Fibroblast of villous mesenchyme (primary cell): ENCODE measurements at places on chromosomes 4 and X.

DNA sequence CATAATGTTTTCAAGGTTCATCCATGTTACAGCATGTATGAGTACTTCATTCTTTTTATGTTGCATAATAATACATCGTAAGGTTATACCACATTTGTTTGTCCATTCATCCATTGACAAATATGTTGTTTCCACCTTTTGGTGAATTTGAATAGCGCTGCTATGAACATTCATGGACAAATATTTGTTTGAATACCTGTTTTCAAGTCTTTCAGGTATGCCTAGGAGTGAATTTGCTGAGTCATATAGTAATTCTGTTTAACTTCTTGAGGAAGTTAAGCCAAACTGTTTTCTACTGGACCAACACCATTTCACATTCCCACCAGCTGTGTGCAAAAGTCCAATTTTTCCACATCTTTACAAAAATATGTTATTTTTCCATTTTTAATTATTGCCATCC lies 31.5 kb downstream of the IRS4 start:
- DNase-seq = no peak

DNA sequence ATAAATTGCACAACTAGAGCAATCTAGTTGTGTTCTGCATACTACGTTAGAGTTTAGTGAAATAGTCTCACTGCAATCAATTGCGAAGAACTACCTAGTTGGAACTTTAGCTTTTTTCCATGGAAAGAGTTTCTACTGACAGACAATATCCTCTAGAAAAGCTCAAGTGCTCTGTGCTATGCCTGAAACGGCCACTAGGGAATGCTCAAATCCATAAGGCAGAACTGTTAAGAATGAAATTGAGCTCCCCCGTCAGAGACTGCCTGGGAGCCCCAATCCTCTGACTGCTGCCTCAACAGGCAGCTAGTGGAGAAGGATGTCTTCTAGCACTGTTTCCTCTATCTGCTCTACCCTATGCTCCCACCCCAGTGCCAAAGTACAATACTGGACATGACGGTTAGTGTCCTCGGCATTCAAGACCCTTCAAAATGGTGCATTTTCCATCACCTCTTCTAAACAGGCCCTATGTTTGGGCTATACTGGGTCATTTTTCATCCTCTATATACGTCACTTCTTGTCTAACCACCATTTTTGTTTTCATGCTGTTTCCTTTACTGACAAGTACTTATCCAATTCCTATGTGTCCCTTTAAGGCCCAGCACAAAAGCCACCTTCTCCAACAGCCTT lies 35.3 kb downstream of the FRMD7 start:
- DNase-seq = peak; percentile 69

DNA sequence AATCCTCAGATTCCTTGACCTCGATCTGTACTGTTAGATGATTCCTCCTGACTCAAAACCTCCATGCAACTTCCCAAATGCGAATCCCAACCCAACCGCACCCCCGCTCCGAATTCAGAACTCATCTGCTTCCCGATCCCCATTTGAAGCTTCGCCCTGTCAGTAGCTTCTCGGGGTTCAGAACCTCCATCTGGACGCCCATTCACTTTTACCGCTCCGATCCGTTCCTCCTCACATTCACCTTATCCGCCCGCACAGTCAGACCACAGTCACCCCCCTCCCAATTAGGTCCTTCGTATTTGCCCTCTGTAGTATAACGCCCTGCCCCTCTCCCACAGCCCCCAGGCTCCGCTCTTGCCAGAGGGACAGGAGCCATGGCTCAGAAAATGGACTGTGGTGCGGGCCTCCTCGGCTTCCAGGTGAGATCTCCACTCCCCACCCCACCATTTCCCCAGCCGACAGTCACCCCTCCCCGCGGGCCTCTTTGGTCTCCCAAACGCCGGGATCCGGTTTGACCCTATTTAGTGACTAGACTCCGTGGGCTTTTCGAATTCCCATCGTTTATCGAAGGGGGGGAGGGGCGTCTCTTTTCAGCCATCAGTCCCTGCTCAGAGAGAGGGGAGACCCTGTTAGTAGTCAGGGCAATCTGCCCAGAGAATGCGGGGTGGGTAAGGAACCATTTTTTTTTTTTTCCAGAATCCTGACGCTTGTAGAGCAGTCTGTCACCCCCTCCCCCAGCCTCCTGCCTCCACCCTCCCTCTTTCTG lies 691 bp downstream of the MAGED1 start:
- DNase-seq = no peak

GRCh38 chrX:55640854-55641253 lies 17.7 kb downstream of the FOXR2 start:
- DNase-seq = no peak

GRCh38 chrX:11135564-11136185 lies 24.5 kb downstream of the HCCS start:
- DNase-seq = no peak

GRCh38 chr4:7196736-7197135 lies 4.4 kb downstream of the SORCS2 start:
- DNase-seq = no peak

DNA sequence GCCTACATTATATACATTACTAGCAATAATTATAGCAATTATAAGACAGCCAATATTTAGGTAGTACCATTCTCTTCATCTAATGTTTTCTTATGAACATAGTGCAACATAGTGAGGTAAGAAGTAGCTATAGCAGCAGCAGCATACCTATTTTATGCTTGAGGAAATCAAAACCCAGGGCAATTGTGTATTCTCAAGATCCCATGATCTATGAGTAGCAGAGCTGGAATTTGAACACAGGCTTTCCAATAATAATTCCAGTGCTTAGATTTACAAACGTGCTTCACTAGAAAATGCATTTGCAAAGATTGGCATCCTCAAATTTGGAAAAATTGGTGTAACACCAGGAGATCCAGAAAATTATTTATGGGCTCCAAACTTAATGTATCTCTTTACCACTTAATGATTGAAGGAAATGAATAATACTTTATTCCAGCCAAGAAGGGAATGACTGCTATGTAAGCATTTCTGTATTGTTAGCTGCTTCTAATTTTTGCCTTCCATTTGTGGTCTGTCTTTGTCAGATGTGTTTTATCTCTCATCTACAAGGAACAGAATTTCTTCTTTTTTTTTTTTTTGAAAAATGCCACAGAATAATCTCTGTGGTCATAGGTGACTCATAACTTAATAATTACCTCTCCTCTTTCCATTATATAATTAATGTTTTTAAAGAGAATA lies 451.1 kb downstream of the ARAP2 start:
- no peak for DNase-seq

- no peak for DNase-seq
Measured at GRCh38 chr4:30957706-30958105, 237.5 kb downstream of the PCDH7 start.

GRCh38 chrX:53716328-53717088 lies 30.0 kb upstream of the HUWE1 start:
- peak; percentile 33 for DNase-seq

- no peak for DNase-seq
Measured at GRCh38 chr4:168433571-168433970, 46.7 kb downstream of the DDX60L start.

GRCh38 chrX:39169976-39170375 lies 368.7 kb downstream of the MID1IP1 start:
- no peak for DNase-seq

- DNase-seq = no peak
Measured at GRCh38 chr4:182185491-182185890, 57.7 kb upstream of the TENM3 start.

- no peak for DNase-seq
Measured at GRCh38 chr4:88006956-88007303, 505 bp upstream of the PKD2 start.

DNA sequence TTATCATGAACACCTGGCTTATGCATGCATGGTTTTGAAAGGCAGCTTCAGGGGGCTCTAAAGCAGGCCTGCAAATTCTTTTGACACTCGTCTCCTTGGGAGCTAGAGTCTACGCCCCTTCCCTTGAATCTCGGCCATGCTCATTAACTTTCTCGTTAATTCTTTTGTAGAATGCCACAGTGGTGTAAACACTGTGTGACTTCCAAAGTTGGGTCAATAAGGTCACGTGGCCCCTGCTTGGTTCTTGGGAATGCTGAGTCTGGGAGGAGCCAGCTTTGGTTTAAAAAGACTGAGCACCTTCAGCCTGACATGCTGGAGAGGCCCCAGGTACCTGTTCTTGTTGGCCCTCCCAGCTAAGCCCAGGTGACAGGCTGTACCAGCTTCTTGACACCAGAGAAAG lies 228.4 kb downstream of the DHRSX start:
- DNase-seq = peak; percentile 4

DNA sequence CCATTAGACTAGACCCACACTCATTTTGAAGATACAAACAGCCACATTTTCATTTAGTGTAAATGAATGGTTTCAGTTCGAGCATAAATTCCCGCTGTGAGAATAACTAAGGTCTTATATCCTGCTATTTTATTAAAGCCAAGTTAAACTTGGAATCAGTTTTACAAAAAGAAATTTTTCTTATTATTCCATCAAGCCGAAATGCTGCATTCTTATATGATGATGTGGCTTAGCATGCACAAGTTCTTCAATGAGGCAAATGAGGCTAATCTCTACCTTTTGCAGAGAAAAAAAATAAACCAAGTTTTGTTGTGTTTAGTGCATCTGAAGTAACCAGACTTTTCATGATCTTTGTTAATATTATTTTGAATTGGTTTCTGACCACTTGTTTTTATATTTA lies 953.9 kb upstream of the PCDH10 start:
- peak; percentile 12 for DNase-seq

DNA sequence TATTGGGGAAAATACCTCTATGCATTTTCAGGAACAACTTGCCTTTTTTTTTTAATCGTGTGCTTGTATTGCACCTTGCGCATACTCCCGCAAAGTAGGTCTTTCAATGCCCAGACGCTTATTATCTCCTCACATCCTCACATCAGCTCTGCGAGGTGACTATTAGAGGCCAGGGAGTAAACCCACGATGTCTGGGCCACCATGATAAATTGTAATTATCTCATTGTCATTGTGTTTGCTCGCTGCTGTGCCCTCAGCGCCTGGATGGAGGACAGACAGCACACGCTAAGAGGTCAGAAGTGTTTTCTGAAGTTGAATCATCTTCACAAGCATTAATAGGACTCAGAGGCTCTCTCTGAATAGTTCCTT lies 1.0 kb upstream of the RELL1 start:
- no peak for DNase-seq

DNA sequence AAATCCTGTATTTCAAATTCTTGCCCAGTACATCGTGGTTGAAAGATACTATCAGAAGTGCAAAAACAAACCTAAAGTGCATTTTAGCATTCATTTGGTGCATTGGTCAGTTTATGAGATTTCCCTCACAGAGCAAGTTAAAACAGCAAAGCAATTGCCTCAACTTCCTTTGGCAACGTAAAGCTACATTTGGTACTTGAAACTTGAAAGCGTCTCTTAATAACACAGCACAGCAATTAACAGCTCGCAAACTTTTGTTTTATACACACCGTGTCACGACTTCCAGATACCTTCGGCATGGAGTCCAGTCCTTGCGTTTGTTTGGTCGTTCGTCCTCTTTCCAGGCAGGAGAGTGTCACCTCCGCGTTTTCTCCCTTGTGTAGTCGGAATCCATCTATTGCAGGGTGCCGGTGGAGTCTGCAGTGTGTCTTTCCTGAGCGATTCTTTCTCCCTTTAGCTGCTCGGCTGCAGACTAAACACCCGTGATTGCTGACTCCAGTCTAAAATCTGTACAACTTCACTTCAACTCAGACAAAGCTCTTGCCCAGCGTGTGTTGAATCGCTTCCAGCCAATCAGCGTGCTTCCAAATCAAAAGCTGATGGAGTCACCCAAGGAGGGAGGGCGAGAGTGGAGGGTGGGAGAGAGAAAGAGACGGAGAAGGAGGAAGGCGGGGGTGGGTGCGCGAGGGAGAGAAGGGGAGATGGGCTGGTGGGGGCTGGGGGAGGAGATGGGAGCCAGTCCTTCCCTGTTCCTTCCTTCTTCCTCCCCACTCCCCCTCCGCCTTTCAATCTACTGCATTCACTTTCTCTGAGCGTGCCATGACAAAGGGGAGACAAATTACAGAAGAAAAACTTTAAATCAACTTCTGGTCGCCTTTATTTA lies at the start of gene PCDH18:
PCDH18 (minus strand) TSS at position 509 of the 883 bp plus-strand sequence; CDS start at position 103, 406 bp downstream.
- peak; percentile 99 for DNase-seq

DNA sequence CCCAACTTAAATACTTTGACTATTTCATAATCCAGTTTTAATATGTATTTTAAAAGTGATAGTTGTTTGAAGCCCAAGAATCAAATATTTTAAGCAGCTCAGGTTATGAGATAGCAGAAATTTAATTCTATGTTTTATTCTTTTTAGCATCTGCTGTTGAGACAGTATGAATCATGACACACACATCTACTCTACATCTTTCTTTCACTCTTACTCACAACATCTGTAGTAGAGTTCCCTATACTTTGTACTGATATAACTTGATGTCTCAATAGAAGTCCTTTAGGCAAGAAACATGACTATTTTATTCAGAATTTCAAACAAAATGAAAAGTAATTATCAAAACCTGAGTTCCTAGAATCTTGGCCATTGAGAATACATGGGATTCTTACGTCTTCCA lies 187.9 kb upstream of the GNPDA2 start:
- no peak for DNase-seq

GRCh38 chr4:63814171-63814964 lies 594.9 kb downstream of the TECRL start:
- DNase-seq = no peak

- peak; percentile 91 for DNase-seq
Measured at GRCh38 chr4:87006426-87006675, 71.5 kb downstream of the AFF1 start.

DNA sequence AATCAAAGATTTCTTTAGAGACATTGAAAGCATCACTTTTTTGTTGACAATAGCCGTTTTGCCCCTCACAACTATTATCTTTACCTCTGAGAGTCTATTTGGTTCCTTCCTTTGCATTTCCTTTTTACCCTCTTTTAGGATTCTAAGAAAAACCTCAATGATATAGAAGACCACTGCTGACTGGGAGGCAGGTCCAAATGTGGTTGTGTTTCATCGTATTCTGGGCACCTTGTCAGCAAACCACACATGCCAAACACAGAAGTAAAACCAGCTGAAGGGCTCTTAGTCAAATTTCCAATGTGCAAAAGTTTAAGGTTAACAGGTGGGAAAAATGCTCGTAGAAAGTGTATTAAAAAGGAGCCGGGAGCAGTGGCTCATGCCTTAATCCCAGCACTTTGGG lies 5.1 kb upstream of the PRMT9 start:
- no peak for DNase-seq

DNA sequence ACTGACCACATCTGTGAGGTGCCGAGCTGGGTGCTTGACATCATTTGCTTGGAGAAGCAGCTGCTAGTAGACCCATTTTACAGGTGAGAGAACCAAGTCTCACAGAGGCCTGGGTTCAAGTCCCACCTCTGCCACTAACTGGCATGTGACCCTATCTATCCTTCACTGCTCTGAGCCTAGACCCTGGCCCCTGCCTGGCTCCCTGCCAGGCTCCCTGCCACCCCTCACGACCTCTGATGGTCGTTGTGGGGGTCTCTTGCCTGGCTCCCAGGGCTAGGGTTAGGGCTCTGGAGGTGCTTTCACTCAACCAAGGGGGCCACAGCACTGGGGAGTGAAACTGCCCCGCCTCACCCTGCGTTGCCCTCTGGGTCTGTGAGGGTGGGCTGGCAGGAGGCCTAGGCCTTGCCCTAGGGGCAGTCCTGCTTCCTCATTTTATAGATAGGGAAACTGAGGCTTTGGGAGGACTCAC lies 7.2 kb upstream of the ADD1 start:
- no peak for DNase-seq
